Vagina (tissue), 2 donors: ENCODE measurements at places on chromosomes 12 and 14. TPM values are rescaled to one million over a fixed set of nuclear protein-coding genes. Genes with fewer than 3 reads are reported as not detected.

DNA sequence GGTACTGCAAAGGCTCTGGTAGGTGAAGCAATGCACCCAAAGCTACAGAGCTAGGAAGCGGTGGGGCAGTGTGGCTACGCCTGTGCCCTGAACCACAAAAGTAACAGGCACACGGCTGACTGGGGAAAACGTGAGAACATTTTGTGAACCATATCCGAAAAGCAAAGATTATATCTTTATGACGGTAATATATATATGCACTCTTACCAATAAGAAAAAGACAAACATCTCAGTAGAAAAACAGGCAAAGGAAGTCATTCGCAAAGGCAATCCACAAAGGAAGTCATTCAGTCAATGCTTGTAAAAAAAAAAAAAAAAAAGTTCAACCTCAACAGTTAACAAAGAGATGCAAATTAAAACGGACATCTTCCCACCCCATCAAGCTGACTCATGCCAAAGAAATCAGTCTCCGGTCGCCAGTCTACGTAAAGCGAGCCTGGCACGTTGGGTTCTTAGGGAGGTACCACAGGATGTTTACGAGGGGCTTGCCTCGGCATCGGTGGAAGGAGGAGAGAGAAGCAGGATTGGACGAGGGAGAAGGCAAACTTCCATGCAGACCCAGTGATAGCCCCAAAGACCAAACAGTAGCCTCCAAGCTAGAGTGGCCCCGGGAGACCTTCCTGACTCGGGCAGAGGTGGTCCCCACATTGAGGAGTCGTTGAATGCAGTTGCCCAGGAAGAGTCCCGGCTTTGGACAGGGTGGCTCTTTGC, 39.4 kb upstream of the PPP2R5C start:
- peak; percentile 58 for DNase-seq
- no peaks in the 10 kb centered on the region for H3K36me3 ChIP-seq
- peak overlapping the region; percentile 65 for H3K27ac ChIP-seq
- no peaks in the 10 kb centered on the region for H3K4me1 ChIP-seq
- H3K27me3 ChIP-seq, result no peaks in the 10 kb centered on the region
- H3K4me3 ChIP-seq, result no peak overlapping the region

DNA sequence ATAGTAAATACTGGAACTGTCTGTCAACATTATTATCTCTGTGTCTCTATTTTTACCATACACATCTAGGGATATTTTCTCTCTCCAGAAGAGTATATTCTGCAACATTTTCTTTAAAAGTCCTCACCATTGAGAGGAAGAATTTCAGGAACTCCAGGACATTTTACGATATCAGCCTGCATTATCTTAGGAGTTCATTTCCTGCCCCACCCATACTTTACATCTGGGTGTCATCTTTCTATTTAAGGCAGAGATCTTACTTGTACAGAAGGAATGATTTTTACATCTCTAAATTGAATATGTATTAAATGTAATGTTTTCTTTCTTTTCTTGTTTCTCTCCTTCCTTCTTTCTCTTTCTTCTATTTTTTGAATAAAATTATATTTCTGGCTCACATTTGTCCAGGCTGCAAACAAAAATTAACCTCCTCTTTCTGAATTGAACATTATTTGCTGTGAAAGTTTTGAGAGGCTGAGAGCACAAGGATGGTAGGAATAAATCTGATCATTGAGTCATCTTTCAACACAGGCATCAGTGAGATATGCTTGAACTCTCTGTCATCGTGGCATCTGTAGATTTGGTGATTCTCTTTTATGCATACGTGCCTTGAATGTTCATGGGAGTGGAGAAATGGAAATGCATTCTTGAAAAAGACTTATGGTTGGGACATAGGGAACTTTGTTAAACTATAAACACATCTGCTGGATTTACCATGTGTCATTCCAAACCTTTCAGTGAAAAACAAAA, 753.6 kb downstream of the SLC16A7 start:
- no peaks in the 10 kb centered on the region for H3K36me3 ChIP-seq
- H3K27me3 ChIP-seq, result no peaks in the 10 kb centered on the region

- H3K36me3 ChIP-seq, result peaks cover 92% of the 10 kb centered on the region
- H3K4me3 ChIP-seq, result no peak overlapping the region
- H3K27ac ChIP-seq, result no peak overlapping the region
- H3K4me1 ChIP-seq, result no peaks in the 10 kb centered on the region
- no peaks in the 10 kb centered on the region for H3K27me3 ChIP-seq
- no peak for DNase-seq
Observed at GRCh38 chr12:132729541-132730320, 19.1 kb downstream of the PGAM5 start.

DNA sequence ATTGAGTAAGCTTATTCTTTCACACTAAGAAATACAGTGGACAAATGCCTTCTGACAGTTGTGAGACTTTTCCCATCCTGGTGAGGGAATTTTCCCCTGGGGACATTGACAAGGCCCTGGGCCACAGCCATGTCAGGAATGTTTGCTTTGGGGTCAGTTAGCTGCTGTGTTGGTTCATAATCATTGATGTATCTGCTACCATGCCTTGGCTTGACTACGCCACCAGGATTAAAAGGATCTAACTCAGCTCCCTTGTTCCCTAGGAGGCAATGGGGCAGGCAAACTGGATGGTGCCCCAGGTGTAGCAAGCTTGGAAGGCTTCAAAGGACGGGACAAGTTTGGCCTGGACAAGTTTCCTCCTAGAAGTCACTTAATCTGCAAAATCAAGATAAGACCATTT, 3.1 kb upstream of the CCDC88C start:
- no peak for DNase-seq
- no peak overlapping the region for H3K27ac ChIP-seq
- no peaks in the 10 kb centered on the region for H3K27me3 ChIP-seq
- H3K4me1 ChIP-seq, result peaks cover 16% of the 10 kb centered on the region

DNA sequence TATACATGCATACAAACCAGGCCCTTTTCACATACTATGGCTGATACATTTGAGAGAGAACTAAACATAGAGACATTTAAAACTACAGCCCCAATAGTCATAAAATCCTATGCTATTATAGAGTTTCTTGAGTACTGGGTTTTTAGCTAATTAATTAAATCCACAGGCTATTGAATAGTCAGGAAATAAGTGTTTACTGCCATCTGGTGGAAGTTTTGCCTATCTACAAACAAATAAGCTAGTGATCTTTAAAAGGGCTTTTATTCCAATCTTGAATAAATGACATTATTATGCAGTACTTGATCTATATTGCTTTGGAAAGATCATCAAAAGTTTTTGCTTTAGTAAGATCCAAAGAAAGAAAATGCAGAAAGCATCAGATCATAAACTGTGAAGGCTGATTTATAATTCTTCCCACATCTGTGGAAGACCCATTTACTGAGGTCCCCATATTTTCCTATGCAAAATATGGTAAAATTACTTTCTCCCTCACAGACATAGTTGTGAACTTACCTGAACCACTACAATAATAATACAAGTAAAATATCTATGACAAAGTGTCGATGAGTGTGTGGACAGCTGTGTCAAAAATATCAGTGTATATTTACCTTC, 131.3 kb downstream of the ITPR2 start:
- H3K27me3 ChIP-seq, result no peaks in the 10 kb centered on the region
- no peak overlapping the region for H3K27ac ChIP-seq
- no peak overlapping the region for H3K4me3 ChIP-seq
- H3K36me3 ChIP-seq, result no peaks in the 10 kb centered on the region
- peaks cover 13% of the 10 kb centered on the region for H3K4me1 ChIP-seq

GRCh38 chr12:1821805-1822204, 1.4 kb downstream of the LRTM2 start:
- no peak overlapping the region for H3K4me3 ChIP-seq
- H3K27me3 ChIP-seq, result no peaks in the 10 kb centered on the region
- no peaks in the 10 kb centered on the region for H3K4me1 ChIP-seq

DNA sequence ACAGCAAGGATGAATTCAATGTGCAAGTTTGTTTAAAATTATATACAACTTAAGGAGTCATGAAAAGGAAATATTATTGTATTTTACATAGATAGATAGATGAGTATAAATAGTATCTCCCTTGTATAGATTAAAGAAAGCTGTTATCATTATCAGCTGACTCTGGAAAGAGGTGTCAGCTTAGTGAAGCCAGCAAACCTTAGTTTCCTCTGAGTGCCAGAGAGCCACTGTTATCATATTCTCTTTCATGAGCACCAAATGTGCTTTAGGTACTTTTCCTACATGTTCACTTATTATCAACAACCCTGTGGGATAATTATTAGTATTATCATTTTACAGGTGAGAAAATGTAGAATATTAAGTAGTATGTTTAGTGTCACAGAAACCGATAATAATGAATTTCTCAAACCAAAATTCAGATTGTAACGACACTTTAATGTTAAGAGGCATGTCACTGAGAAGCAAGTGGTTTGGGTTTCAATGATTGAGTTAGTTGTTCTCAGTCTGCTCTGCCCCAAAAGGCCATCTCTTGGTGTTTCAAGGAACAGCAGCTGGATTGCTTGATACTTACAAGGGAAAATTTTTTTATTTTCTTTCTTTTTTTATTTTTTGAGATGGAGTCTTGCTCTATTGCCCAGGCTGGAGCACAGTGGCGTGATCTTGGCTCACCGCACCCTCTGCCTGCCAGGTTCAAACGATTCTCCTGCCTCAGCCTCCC, 53.7 kb downstream of the PLEKHA5 start:
- no peak overlapping the region for H3K27ac ChIP-seq
- no peaks in the 10 kb centered on the region for H3K36me3 ChIP-seq
- DNase-seq, result no peak
- H3K4me1 ChIP-seq, result peaks cover 32% of the 10 kb centered on the region
- H3K27me3 ChIP-seq, result no peaks in the 10 kb centered on the region
- H3K4me3 ChIP-seq, result no peak overlapping the region

DNA sequence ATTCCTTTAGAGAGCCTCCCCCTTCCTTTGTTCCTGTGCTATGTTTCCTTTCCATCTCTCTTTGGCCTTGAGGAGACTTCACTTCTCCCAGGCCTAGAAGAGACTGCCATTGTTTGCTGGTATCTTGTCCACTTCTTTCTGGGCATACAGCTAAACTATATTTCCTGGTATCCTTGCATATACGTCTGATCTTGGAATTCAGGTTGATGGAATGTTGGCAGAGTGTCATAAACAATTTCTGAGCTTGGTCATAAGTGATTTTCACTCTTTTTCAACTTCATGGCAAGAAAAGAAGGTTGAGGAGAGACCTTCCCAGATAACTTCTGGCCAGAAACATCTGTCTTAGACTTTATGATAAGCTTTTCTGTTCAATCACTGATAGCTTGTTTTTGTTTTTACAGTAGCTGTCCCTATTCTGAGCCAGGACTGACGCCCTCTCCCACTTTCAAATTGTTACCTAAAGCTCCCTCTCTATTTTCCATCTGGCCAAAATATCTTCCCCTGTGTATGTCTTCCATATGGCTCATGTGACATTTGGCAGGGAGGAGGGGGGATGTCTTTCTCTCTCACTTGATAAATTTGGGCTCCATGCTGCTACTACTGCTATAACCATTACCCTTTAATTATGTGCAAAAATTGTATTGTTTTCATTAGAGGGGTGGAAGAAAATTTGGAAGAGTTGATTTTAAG, 457.0 kb downstream of the ADAMTS20 start:
- no peaks in the 10 kb centered on the region for H3K27me3 ChIP-seq
- H3K27ac ChIP-seq, result no peak overlapping the region
- no peak overlapping the region for H3K4me3 ChIP-seq
- peaks cover 8% of the 10 kb centered on the region for H3K4me1 ChIP-seq

GRCh38 chr12:120887253-120888043, 16.7 kb downstream of the SPPL3 start:
- peaks cover 35% of the 10 kb centered on the region for H3K4me1 ChIP-seq
- no peak for DNase-seq
- H3K27me3 ChIP-seq, result no peaks in the 10 kb centered on the region
- H3K27ac ChIP-seq, result no peak overlapping the region
- no peaks in the 10 kb centered on the region for H3K36me3 ChIP-seq

GRCh38 chr12:49536526-49537071, 2.2 kb upstream of the KCNH3 start:
- H3K4me1 ChIP-seq, result peaks cover 15% of the 10 kb centered on the region
- H3K4me3 ChIP-seq, result no peak overlapping the region
- no peak overlapping the region for H3K27ac ChIP-seq
- DNase-seq, result no peak
- no peaks in the 10 kb centered on the region for H3K36me3 ChIP-seq

GRCh38 chr14:68394764-68395143, 398.1 kb downstream of the ZFP36L1 start:
- H3K27me3 ChIP-seq, result no peaks in the 10 kb centered on the region
- H3K27ac ChIP-seq, result peak overlapping the region; percentile 77
- H3K4me1 ChIP-seq, result peaks cover 65% of the 10 kb centered on the region
- H3K36me3 ChIP-seq, result no peaks in the 10 kb centered on the region
- H3K4me3 ChIP-seq, result no peak overlapping the region
- DNase-seq, result no peak

The HECTD1 gene
- total RNA-seq, result 325 TPM

The TAS2R10 gene
- not detected for total RNA-seq

The DLGAP5 gene
- total RNA-seq, result 2.2 TPM

The GPRC5A gene
- 26.8 TPM for total RNA-seq

The ENDOU gene
- total RNA-seq, result 21.4 TPM

The TAS2R19 gene
- 6.4 TPM for total RNA-seq
